ENCODE measurements at places on chromosomes 1 and 21.

GRCh38 chr1:68141071-68142021 is 90.9 kb upstream of the DIRAS3 start:
- DNase-seq = no peak

DNA sequence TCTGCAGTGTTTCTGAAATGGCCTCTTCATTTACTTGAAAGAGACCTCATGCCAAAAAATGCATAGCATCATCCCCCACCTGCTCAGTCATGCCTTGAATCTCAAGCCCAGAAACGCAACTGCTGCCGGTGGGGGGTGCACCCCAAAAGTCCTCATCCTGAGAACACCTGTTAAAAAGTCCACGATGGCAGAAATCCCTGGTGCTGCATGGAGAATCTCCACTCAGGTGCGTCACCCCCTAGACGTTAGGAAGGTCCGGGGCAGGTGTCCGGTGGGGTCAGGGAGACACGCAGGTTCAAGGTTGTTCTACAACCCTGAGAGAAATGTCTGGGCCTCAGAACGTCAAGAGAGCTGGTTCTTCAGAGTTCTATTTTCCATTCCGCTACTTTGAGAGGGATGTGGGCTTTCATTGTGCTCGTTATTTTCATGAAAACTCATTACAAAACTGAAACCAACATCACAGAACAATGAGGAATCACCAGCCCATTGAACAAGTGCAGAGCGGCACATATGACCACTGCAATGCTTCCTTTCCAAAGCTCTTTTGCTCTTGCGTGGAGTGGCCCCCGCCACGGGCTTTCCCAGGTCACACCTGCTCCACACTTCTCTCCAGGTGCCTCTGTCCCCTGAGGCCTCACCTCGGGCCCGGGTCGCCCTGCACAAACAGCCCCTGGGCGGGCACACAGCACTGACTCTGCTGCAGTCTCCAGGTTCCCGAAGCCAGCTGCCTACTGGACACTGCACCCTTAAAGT is 201.9 kb downstream of the TOMM20 start:
- DNase-seq = no peak

DNA sequence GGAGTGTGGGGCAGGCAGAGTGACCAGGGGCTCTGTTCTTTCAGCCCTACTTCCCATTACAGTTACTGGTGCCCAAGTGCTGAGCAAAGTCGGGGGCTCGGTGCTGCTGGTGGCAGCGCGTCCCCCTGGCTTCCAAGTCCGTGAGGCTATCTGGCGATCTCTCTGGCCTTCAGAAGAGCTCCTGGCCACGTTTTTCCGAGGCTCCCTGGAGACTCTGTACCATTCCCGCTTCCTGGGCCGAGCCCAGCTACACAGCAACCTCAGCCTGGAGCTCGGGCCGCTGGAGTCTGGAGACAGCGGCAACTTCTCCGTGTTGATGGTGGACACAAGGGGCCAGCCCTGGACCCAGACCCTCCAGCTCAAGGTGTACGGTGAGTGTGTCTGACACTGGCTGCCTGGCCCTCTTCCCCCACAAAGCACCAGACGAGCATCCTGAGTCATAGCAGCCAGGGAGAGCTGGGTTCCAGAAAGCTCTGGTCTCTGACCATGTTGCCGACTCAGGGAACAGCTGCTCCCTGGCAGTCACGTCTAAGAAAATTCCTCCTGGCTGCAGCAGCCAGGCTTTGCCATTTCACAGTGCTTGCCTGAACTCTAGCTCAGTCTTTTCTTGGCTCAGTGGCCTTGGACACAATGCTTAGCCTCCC is 3.3 kb downstream of the SLAMF8 start:
- peak; percentile 22 for DNase-seq

DNA sequence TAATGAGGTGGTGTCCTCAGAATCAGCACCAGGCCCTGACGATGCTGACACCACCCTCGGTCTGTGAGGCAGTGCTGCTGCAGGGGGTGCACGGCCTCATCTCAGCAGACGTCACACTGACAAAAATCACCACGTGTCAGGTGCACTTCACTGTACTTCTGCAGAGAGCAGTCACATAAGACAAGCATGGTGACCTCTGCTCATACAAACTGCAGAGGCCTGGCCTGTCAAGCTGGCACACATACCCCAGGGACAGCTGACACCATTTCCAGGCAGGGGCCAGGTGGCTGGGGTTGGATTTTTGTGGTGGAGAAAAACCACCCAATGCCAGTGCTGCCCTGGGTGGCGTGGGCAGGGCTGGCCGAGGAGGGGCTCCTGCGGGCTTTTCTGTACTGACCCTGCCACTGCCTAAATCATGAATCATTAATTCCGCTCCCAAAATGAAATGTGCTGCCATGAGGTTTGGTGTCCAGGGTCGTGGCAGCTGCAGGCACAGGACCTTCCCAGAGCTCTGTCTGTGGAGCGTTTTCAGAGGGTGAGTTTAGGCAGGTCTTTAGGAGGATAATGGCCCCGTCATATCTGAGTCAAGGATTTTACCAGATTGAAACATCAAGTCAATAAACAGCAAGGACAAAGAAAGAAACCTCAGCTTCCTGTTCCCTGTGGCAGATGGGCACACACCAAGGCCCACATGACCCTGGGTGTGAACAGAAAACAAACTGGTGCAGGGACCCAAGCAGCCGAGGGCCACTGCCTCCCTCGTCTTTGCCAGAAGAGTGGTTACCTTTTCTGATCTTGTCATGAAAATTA is 33.4 kb upstream of the GPR153 start:
- DNase-seq = no peak

All from BE2C (cell line).